ENCODE measurements at places on chromosomes 6 and 20.

GRCh38 chr6:101394936-101395335 lies 1.4 kb downstream of the GRIK2 start:
- no peak for DNase-seq

DNA sequence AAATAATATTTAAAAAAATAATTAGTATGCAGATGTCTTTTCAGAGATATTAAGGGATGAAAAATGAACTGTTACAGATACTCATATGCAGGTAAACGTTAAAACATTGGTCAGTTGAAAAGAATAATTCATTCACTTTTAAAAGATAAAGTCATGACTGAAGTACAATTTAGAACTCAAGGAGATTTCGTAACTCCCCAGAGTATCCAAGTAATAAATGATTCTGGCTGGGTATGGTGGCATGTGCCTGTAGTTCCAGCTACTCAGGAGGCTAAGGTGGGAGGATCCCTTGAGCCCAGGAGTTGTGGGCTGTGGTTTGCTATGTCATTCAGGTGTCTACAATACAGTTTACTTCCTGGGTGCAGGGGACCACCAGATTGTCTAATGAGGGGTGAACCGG lies 122.3 kb upstream of the TMEM181 start:
- no peak for DNase-seq

DNA sequence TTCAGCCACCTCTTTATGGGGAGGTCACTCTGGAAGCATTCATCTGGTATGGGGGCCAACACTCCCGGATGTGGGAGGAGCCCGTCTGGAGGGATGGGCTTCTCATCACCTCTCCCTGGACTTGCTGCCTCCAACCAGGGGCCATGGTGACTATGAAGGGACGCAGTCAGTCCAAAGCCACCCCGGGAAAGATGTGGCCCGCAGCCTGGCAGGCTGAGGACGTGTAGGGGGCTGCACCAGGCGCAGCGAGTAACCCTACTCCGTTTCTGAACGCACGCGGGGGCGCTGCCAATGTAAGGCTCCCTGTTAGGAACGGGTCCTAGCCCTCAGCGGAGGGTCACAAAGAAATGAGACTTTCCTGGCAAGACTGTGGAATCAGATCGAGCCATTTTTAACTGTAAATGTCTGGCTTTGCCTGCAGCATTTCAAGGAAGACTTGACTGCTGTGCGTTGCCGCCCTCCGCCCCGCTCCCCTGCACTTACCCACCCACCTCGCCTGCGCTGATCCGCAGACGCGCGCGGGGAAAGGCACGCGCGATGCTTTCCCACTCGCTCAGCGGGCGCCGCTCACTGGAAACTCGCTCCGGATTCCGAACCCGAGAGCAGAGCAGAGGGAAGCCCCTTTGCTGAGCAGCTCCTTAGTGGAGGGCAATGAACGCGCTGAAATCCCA lies 55.1 kb downstream of the IL20RA start:
- DNase-seq: no peak

GRCh38 chr6:87572883-87573282 lies 16.9 kb downstream of the RARS2 start:
- DNase-seq: no peak

DNA sequence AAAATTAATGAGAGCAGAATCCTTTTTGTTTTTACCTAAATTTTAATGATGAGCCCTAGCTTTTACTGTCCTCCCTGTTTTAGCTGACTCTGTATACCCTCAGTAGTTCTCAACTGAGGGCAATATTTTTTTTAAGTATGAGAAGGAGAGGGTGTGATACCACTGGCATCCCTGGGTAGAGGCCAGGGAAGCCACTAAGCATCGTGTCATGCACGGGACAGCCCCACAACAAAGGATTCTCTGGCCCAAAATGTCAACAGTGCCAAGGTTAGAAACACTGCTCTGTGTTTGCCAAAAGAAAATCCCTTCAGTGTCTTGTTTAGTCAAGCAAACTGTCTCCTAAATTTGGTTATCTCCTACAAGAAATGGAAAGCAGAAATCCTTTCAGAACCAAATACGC lies 210.4 kb downstream of the KCNQ5 start:
- DNase-seq: no peak

GRCh38 chr6:109118871-109119354 lies 23.6 kb downstream of the CEP57L1 start:
- no peak for DNase-seq

Measured in HuH-7.5 (cell line).